ENCODE measurements at places on chromosomes 1 and 21.

DNA sequence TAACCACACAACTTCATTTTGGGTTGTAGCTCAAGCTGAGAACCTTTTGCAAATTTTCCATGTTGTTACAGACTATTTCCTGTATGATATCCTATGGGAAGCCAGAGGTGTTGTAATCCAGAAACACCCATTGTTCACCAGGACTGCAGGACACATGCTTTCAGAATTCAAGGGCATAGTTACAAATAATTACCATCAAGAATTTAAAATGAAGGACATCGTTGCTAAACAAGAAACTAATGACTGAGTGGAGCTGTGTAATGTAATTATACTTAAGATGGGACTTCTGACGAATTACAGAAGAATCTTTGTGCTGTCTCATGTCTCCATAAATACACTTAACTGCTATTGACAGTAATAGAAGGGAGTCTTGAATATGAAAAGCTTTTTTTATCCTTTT, 47.6 kb upstream of the HOOK1 start:
- DNase-seq = no peak

DNA sequence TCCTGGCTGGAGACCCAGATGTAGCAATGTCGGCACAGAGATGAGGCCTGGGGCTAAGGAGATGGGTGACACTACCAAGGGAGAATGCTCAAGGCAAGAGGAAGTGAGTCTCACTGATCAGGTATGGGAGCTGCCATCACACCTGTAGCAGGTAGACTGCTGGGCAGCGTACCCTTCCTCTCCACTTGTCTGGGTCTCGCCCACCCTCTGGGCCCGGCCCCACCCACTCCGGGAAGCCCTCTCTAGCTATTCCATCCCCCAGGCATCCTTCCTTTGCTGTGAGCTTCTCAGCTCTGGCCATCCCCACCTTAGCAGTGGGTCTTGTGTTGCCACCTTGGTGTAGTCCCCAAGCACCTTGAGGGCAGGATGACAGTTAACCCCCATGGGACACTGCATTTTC, 87.7 kb upstream of the EDN2 start:
- no peak for DNase-seq

DNA sequence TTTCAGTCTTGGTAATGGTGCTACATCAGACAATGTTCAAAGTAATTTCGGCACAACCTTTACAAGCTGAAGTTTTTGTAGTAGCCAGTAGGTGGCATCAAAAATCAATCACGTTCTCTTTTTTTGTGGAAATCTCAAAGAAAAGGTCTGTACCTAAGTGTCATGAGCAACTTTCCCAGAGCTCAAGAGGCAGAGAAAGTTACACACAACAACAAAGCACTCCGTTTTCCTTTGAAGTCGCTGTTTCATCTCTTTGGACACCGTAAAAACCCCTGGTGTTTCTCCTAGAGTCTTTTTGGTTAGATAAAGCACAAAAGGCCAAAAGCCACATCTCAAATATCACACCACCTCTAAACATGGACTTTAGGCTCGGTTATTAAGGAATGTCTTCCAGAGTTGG, 131.6 kb downstream of the LHX8 start:
- DNase-seq = peak; percentile 51

GRCh38 chr1:191702124-191702523, 456.1 kb upstream of the RGS18 start:
- no peak for DNase-seq

- DNase-seq = no peak
Measured at GRCh38 chr1:18486195-18486594, 5.5 kb downstream of the KLHDC7A start.

DNA sequence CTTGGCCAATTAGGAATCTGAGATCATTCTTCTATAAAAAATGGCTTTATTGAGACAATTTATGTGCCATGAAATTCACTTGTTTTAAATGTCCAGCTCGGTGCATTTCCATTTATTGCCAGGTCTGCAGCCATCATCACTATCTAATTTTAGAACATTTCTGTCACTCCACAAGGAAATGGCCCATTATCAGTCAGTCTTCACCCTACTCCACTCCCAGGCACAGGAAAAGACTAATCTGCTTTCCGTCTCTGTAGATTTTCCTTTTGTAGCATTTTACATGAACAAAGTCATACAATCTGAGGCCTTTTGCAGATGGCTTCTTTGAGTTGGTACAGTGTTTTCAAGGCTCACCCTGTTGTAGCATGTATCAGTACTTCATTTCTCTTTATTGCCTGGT, 27.2 kb downstream of the KIF26B start:
- no peak for DNase-seq

GRCh38 chr1:19330449-19331135, 18.5 kb downstream of the SLC66A1 start:
- DNase-seq = no peak

DNA sequence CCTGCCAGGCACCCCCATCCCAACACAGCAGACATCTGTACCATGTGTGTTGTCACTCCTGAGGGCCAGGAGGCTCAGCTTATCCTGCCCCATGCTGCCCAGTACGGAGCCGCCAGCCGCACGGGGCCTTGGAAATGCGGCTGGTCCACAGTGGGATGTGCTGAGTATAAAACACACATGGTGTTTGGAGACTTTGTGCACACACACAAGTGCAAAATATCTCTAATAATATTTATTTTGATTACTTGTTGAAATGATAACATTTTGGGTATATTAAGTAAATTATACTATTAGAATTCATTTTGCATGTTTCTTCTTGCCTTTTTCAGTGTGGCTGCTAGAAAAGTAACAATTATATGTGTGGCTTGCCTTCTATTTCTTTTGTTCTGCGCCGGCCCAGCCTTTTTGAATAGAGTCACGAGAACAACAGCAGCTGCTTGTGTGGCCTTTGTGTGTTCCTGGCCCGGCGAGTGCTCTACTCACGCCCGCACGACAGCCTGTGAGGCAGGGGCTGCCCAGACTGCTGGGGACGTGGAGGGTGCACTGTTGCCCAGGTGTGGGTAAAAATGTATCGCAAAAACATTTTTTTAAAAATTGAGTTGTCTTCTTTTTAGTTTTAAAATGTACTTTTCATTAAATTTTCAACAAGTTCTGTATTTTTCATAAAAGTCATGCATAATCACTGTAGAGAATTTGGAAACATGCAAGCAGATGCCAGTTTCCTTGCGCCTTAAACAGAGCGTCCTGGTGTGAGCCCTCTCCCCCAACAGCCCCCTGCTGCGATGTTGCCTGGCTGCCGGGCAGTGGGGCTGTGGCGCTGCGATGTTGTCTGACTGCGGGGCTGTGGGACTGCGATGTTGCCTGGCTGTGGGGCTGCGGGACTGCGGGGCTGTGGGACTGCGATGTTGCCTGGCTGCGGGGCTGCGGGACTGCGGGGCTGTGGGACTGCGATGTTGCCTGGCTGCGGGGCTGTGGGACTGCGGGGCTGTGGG, 35.5 kb downstream of the COQ8A start:
- DNase-seq = no peak

DNA sequence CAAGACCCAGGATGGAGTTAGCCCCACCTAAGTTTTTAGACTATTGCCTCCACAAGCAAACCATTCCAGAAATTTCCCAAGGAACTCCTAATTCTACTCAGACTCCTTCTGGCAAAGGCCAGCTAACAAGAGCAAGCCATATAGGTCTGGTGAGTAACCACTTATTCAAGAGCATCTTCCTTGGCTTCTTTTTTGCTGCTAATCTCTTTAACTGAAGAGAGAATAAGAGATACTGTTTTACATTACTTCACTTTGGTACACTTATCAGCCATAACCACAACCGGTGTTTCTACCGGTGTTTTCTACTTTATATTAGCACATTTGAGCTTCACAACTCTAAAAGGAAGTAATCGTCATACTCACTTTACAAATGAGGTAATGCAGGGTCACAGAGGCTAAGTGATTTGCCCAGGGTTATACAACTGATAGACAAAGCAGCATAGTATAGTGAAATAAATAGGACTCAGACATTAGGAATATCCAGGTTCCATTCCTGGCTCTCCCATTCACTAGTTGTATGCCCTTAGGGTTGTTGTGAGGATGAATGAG, 1.7 kb upstream of the EPS15 start:
- no peak for DNase-seq

GRCh38 chr1:63892632-63893395, 119.0 kb downstream of the ROR1 start:
- peak; percentile 94 for DNase-seq

DNA sequence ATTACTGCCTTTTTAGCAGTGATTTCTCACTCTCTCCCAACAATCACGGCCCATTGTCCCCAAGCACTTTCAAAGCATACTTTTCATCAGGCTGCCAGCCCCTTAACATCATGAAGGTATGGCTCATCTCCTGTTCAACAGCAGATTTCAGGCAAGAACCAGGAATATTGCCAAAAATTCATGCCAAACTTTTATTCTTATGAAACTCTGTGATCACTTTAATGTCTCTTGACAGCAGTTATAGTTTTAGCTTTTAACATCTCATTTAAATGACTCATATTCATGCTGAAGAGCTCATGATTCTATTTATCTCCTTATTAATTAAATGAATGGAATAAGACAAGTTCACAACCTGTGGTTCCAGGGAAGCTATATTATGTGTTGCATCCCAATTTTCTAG, 235.1 kb downstream of the GRIK1 start:
- DNase-seq = no peak

DNA sequence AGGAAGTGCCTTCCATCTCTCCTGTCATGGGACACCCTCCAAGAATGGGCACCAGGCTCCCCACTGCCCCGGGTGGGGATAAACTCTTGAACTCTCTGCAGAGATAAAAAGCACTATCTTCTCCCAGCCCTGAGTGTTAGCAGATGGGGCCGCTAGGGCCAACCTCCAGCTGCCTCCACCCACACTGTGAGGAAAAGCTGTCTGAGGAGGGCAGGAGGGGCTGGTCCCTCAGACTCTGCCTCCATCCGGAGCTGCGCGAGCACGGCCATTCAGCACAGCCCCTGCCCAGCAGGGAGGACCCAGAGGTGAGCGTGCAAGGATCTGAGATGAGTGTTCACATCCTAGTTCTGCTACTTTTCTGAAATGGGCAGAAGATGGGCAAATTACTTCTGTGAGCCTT, 51.8 kb upstream of the TRABD2B start:
- no peak for DNase-seq

DNA sequence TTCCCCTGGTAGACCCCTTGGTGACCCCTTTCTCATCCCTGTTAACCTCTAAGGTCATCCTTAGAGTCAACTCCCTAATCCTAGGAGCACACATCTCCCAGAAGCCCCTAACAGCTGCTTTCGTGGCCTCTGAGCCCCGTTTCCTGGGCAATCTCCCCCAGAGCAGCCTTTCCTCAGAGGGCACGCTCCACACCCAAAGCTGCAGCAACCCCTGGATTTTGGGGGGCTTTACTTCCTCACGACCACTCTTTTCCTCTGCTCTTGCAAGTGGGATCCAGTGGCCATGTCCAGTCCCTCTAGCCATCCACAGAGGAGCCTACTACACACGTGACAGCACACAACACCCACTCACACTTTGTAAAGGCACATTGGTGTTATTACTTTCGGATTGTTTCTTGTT, 13.8 kb downstream of the ABCA4 start:
- no peak for DNase-seq

DNA sequence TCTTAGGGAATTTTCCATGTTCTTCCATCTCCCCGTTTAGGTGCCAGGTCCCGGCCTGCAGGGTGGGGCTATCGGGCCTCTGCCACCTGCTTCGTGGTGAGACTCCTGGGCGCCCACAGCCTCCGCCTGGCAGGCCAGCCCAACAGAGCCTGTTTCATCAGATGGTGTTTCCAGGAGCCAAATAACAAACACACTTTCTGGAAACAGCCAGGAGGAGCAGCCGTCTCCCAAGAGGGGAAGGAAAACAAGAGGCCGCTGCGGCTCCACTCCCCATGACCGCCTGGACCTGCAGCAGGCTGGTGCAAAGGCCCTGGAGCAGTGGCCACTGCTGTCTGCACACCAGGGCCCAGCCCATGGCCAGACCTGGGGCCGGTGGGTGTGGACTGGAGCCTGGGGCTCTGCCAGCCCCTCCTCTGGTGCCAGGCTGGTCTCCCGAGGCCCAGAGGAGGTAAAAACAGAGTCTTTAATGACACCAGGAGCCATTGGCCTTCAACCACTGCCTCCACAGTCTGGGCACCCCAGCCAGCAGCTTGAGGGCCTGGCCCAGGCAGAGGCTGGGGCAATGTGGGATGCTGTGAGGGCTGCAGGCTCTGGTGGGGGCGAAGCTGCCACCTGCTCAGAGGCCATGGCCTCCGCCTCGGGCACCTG, 55.0 kb downstream of the SLX9 start:
- no peak for DNase-seq

DNA sequence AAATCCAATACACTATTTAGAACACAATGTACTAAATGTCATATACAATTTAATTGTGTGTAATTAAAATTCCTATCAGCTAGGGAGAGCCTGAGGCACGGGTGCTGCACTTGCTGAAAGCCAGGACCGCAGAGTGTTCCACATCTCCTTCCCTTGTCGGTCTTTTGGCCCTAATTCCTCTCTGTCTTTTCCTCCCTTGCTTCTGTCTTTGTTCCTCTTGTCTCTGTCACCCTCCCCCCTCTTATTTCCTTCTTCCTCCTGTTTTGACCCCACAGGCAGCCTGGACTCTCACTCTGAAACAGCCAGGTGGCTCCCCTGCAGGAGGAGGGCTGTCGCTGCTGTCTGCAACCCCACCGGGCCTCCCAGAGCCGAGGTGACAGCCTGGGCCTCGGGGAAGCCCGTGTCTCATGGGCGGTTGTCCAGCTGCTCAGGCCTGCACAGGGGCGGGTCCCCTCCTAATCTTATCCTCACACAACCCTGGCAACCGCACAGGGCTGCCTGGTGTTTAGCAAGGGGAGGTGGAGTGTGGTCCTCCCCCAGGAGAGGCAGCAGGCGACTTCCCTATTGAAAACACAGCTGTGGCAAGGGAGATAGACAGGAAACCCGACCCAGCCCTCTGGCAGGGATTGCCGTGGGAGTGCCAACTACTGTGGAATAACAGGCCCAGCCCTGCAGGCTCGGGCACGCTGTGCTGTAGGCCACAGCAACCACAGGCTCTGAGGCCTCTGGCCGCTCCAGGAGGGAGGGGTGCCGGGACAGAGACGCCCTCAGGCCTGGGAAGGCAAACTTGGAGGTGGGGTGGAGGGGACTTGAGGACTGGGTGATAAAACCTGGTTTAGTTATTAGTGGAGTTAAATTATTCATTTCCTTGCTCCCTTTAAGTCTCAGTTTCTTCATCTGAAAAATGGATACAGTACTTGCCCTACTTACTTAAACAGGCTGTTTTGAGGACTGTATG, 68.8 kb upstream of the WDR26 start:
- DNase-seq = peak; percentile 83

DNA sequence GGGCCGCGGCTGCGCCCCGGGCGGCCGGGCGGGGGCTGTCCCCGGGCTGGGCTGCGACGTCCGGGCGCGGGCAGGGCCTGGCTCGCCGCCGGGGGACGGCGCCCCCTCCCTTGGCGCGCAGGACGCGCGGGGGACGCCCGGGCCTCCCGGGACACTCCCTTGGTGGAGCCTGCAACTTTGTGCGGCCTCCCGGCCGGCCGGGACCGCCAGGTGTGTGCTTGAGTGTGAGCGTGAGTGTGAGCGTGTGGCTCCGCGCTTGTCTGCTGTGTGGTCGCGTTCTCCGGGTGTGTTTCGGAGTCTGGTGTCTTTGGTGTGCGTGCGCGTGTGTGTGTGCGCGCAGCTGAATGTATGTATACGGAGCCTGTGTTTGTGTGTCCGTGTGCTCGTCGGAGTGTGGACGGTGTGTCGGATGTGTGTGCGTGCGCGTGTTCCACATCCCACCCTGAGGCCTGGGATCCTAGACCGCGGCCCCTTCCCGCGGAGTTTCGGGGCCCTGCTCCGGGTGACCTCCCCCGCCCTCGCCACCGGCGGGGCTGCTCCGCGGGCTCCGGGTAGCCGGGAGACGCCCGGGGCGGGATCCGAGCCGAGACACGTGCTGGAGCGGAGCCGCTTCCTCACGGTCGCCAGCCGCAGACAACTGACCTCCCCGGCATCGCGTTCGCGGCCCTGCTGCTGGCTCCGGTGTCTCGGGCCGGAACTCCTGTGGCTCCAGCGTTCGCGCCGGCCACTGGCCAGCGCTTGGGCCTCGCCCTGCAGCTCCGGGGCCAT, 1.7 kb downstream of the PTPRU start:
- peak; percentile 20 for DNase-seq
